ENCODE measurements at places on chromosomes 4 and X.

- DNase-seq: no peak
Observed at GRCh38 chr4:6752486-6752829, 30.1 kb upstream of the KIAA0232 start.

GRCh38 chr4:163332526-163333406 is at the start of gene NPY1R:
Gene NPY1R, minus strand, starts transcription at chr4:163332596. Its CDS starts 6,042 bp downstream, at chr4:163326554.
- peak; percentile 65 for DNase-seq

DNA sequence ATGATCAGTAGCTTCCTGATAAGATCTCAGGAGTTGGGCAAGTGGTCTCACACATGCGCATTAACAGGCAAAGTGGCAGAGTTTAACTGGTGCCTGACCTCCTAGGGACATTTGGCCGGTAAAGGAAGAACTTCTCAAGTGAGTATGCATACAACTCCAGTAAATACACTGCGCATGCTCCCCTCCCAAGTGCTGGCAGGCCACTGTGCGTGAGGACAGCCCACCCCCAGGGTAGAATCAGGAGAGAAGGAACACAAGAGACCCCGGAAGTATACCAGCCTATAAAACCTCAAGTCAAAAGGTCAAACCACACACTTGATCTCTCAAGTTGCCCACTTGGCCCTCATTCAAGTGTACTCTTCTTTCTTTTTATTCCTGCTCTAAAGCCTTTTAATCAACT is 225.5 kb upstream of the ANKRD50 start:
- DNase-seq: no peak

DNA sequence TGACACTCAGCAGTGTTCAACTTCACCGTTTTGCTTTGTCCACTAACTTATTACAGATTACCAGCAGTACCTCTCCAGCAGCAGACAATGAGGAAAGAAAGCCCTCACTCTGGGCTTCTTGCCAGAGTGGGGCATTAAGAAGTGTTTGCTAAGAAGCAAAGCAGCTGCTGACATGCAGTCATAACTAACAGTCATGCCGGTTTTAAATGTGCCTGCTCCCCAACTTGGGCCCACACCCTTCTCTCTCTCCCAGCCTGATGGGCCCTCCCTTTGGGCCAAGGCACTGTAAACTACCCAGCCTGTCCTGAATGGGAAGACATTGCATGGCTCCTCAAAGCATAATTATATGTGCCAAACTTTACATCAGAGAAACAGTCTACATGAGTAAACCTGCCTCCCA is 54.6 kb upstream of the HHIP start:
- no peak for DNase-seq

DNA sequence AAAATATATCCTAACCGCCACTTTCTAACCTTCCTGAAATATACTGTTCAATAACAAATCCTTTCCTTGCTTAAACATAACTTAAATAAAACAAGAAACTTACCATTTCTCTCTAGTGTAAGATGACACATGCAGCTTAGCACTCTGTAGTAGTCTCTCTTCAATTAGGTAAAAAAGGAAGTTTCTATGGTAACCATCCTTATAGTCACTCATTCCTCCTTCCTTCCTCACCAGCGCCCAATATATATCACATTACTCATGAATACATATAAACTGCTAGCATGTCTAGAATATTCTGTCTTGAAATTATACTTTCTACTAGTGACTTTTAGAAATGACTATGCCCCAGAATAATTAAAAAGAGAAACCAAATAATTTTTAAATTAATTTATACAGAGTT is 112.2 kb downstream of the SNCA start:
- no peak for DNase-seq

DNA sequence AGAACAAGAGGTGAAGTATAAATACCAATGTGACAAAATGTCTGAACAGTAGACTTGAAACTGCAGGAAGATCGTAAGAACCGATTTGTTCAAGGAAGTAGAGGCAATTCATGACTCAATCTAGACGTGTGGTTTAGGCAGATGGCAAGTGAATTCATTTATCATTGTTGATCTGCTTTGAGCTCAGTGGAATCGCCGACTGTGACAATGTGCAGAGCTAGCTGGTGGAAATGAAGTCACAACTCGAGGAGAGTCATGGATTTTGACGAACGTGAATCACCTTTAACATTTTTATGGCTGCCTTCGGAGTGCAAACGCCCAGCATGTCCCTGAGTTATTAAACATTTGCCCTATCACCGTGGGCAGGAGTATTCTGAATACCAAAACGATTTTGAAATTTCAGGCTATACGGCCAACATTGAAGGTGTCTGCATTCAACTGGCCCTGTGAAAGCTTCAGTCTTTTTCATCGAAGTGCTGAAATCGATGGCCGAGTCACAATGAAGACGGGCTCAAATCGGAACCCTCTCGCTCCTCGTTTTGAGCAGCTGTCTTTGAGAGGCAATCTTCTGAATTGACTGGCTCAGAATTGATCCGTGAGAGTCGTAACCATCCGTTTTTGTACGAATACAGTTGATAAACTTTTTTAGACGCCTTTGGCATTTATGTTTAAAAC is 689 bp upstream of the OGT start:
- DNase-seq: peak; percentile 15

DNA sequence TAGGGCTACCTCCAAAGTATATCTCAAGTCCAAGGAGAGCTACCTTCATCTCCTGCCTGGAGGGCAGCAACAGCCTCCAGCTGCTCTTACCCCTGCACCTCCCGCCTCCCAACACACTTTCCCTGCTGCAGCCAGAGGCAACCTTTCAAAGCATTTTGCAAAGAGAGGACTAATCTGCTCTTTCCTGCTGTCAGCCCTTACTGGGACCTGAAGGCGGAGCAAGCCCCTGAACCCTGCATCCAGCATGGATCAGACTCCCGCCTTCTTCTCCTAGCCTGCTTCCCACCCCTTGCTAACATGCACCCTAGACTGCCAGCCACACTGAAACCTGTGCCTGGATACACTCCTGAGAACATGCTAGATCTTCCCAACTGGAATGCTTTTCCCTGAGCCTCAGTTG is 37.7 kb upstream of the VMA21 start:
- no peak for DNase-seq

GRCh38 chr4:167000141-167000852 is 234.0 kb downstream of the SPOCK3 start:
- no peak for DNase-seq

- no peak for DNase-seq
Observed at GRCh38 chr4:47444031-47444430, 19.5 kb downstream of the COMMD8 start.

DNA sequence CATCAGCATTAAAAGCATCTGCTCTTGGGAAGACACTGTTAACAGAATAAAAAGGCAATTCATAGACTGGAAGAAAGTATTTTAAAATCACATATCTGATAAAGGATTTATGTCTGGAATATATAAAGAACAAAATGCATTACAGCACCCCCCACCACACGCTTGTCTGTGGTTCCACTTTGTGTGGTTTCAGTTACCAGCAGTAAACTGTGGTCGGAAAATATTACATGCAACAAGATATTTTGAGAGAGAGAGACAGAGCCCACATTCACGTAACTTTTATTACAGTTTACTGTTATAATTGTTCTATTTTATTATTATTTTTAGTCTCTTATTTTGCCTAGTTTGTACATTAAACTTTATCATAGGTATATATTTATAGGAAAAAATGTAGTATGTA is 21.2 kb upstream of the PDE6B start:
- DNase-seq: peak; percentile 51
